ENCODE measurements at places on chromosomes 11 and 22.

DNA sequence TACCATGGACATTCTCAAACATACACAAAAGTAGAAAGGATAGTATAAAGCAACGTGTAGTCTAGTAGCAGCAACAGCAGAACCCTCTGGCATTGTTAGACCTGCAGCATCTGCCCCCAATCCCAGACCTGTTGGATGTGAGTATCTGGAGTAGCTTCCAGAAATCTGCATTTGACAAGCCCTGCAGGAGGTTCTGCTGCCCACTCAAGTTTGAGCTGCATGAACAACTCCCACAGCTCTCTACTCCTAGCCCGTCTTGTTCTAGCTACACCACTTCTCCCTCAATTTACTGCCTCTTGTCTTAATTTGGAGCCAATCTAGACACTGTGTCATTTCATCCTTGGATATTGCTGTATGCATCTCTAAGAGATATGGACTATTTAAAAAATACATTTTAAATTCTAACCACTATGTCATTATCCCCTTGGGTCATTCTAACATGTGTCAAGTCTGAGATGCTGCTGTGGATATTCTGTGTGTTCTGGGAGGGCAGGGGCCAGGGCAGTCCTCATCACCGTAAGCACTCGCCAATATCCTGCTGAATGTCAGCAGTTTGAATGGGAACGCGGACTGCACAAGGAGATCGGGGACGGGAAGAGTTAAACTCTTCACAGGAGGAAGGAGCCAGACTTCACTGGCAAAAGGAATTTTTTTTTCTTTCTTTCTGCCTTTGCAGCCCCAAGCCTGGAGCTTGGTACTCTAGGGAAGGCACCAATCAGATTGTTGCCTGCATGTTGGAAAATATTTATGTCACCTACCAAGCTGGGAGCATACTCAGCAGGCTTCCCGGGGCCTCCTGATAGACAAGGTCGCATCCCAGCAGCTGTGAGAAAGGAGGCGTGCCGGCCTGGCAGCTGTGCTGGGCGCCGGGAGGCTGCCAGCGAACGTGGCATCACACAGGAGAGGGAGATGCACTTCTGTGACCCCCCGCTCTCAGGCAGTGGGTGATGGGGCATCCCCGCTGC lies 429.0 kb downstream of the MIAT start:
- no peak for DNase-seq

GRCh38 chr11:30594646-30595411 lies 8.7 kb upstream of the MPPED2 start:
- DNase-seq, result no peak

DNA sequence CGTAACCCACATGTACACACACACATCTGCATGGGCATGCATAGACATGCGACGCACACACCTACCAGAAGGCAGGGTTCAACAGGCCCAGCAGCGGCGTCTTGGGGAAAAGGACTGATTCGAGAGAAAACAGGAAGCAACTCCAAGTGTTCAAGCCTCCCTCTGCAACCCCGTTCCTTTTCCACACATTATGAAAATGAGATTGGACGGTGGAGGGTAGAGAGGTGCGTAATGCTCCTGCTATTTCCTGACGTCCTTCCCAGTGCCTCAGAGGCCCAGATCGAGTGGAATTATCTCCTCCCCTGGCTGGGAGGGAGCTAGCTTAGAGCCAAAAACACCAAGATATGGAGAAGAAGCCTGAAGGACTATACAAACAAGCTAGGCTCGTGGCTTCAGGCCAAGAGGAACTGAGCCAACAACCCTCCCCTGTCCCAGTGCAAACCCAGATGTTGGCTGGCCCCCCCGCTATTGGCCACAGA lies 289.2 kb downstream of the MN1 start:
- DNase-seq, result peak; percentile 9

GRCh38 chr11:73553266-73553665 lies 44.6 kb downstream of the FAM168A start:
- no peak for DNase-seq

- DNase-seq, result no peak
Measured at GRCh38 chr11:490186-490929, 16.7 kb downstream of the RNH1 start.

GRCh38 chr11:77027275-77027674 lies 6.9 kb upstream of the B3GNT6 start:
- DNase-seq, result no peak

GRCh38 chr11:4455419-4455818 lies 6.3 kb downstream of the OR52K2 start:
- DNase-seq, result peak; percentile 95

GRCh38 chr11:44528103-44528502 lies 37.4 kb upstream of the CD82 start:
- DNase-seq, result no peak

DNA sequence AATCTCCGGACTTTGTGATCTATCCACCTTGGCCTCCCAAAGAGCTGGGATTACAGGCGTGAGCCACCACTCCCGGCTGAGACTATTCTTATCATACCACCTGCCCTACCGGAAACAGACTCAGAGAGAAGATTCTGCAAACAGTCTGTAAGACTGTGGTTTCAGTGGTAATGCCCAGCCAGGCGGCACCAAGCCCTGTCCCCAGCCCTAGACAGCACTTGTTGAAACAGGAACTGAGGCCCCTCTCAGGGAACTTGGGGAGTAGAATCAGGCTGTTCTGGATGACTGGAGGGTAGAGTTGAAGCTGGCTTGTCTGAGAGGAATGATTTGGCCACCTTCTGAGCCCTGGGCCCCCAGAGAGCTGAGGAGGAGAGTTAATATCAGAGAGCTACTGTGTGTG lies 1.3 kb upstream of the INSC start:
- DNase-seq, result peak; percentile 84

- no peak for DNase-seq
Measured at GRCh38 chr22:48902001-48902869, 925.4 kb downstream of the BRD1 start.

DNA sequence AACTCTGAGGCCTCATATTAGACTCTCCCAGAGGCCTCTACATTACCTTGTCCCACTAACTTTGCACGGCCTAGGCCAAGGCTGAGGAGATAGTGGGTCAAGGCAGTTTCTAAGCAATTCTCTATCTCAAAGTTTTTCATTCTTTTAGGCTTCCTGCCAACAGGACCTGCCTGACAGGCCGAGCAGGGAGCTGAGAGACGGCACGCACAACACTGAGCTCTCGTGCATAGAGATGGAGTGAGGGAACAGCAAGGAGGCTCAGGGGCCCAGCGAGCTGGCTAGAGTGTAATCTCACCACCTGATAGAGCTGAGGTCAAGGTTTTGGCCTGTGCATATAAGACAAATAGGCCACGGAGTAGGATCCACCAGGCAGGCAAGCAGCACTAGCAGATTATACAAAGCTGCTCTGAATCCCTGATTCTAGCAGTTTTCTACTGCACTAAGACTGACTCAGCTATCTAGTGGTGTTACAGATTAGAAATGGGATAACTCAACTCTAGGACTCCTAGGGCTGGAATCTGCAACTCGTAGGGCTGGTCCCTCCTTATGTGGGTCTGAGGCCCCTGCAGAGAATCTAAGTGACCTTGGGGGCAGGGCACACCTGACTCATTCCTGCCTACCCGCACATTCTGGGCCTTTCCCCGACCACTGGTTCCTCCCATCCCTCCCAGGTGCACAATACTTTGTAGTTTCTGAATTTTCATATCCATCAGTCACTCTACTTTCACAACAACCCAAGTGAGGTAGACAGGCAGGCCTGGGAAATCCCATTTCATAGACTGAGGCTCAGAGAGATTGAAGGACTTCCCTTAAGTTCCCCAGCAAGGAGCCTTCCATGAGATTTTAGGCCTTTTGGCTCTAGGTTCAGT lies 1.7 kb downstream of the CYB5R2 start:
- no peak for DNase-seq

DNA sequence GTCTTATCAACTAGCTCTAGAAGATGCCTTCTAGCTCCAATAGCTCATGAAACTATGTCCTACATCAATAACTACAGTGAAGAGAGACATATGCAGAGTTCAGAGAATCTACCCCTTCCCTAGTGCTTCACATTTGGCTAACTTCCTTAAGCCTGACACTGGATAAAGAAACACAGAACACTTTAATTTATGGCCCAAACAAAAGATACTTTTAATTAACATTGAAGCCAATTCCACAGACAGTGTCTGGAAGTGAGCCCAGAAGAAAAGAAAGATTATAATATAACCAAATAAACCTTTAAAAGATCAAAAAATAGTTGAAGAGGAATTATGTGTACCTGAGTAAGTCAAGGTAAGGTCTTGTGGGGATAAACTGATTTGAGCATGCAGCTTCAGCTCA lies 255.2 kb downstream of the C11orf87 start:
- no peak for DNase-seq

DNA sequence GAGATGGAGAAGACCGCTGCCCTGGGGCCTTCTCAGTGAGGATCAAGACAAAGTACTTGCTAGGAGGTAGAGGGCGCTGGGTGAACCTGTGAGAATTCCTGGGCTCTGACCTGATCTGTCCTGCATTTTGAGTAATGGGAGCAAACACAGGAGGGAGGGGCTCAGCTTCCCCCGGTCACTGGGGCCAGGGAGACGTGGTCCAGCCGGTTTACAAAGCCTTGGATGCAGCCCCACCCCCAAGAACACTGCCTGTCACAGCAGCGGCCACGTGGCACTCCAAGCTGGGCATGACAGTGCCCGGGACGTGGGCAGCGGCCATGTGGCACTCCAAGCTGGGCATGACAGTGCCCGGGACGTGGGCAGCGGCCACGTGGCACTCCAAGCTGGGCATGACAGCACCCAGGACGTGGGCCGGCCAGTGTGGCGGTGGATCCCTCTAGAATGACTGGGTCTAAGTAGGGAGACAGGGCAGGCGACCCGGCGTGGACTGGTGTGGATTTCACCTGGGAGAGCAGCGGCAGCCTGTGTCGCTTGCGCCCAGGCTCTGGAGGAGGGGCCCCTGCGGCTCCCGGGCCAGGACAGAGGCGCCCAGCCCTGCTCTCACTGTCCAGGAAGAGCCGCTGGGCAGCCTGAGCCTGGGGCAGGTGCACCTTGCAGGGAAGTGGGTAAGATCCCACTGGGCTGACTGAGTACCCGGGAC lies 2.5 kb upstream of the TTLL8 start:
- no peak for DNase-seq

DNA sequence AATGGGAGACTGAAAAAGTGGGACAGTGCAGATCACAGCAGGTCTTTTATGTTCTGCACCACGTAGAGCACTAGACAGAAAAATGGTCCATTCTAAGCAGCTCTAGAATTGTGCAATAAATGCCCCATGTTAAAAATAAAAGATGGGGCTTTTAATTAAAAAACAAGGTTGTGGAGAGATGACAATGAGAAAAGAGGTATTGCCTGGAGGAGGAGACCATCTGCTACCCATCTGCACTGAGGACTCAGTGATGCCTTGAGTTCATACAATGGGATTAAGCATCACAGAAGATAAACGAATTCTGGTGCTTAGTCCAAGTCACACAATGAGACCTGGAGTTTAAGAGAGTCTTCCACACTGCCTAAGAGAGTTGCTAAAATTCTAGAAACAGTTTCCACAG lies 73.6 kb downstream of the PAK1 start:
- no peak for DNase-seq

- DNase-seq, result no peak
Measured at GRCh38 chr11:104734998-104735397, 163.3 kb downstream of the CASP12 start.

GRCh38 chr22:26322179-26322905 lies 106.7 kb upstream of the ASPHD2 start:
- DNase-seq, result no peak

- DNase-seq, result no peak
Measured at GRCh38 chr11:15816260-15816871, 540.0 kb downstream of the SOX6 start.

DNA sequence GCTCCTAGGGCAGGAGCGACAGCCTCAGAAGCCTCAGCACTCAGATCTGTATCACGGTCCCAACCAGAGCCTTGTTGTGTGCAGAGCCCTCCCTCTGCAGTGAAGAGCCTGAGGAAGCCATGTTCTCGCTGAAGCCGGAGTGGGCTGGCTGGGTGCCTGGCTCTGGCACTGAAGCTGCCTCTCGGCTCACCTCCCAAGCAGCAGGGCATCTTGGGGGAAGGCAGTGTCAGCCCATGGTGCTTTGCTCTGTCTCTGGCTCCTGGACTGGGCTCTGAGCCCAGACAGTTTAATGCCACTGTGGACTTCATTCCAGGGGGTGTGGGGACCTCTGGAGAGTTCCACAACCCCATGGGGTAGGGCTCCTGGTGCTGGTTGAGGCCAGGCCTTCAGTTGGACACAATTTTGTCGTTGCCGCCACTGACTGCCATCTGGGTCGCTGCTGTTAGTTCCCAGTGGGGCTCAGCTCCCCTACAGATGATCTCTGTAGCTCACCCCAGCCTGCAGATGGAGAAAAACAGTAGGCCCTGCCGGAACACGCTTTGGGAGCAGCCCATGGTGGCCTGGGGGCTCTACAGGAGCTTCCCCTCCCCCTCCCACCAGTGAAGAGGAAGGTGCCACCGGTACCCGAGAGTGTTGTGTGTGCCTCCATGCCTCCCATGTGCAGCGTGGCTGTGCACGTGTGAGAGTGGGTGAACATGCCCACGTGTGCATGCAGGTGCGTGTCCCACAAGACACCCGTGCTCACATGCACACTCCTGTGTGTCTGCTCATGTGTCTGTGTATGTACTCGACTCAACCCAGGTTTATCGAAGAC lies 86.5 kb upstream of the B3GAT1 start:
- DNase-seq, result no peak

DNA sequence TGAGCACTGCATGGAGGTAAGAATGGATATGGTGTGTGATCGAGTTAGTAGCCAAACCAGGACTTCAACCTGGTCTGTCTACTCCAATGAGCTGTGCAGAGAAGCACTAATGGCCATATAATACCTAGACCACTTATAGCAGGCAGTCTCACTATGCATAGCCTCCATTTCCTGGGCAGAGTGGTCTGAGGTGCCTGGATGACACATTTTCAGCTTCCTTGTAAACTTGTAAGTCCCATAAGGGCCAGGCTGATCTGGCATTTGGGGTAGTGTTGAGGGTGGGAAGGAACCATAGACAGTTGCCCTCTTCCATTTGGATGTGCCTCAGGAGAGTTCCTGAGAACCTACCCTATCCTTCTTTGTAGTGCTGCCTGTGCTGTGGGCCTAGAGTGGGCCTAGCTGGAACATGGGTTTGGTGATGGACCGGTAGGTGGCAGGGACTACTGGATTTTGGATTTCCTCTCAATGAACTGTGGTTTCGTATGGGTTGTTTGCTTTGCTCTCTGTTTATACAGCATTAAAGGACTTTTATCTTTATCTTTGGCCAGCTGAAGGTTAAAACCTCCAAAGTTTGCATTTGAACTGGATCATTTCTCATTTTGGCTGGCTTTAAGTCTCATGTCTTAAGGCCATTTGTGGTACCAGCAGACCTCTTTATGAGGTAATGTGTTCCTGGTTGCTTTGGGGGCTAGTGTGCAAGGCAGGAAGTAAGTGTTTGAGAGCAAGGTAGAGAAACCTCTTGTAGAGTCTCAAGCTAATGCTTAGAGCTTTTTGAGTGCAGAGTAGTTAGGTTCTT lies 86.9 kb downstream of the STIM1 start:
- peak; percentile 16 for DNase-seq
